ENCODE measurements at places on chromosomes 7 and 10. TPM values are rescaled to one million over a fixed set of nuclear protein-coding genes. Genes with fewer than 3 reads are reported as not detected.

GRCh38 chr7:95004618-95005247, 97.3 kb downstream of the PPP1R9A start:
- no peak for DNase-seq
- H3K27ac ChIP-seq = no peak overlapping the region
- H3K27me3 ChIP-seq = no peaks in the 10 kb centered on the region
- no peak overlapping the region for H3K4me3 ChIP-seq

- H3K27ac ChIP-seq = no peak overlapping the region
- no peak for DNase-seq
- no peaks in the 10 kb centered on the region for H3K27me3 ChIP-seq
- H3K4me1 ChIP-seq = no peaks in the 10 kb centered on the region
- no peaks in the 10 kb centered on the region for H3K36me3 ChIP-seq
Measured at GRCh38 chr10:13193637-13194036, 32.3 kb downstream of the MCM10 start.

GRCh38 chr7:46024263-46024916, 103.3 kb upstream of the IGFBP3 start:
- H3K4me1 ChIP-seq = no peaks in the 10 kb centered on the region
- H3K4me3 ChIP-seq = no peak overlapping the region
- H3K36me3 ChIP-seq = no peaks in the 10 kb centered on the region
- no peak for DNase-seq
- H3K27me3 ChIP-seq = no peaks in the 10 kb centered on the region

DNA sequence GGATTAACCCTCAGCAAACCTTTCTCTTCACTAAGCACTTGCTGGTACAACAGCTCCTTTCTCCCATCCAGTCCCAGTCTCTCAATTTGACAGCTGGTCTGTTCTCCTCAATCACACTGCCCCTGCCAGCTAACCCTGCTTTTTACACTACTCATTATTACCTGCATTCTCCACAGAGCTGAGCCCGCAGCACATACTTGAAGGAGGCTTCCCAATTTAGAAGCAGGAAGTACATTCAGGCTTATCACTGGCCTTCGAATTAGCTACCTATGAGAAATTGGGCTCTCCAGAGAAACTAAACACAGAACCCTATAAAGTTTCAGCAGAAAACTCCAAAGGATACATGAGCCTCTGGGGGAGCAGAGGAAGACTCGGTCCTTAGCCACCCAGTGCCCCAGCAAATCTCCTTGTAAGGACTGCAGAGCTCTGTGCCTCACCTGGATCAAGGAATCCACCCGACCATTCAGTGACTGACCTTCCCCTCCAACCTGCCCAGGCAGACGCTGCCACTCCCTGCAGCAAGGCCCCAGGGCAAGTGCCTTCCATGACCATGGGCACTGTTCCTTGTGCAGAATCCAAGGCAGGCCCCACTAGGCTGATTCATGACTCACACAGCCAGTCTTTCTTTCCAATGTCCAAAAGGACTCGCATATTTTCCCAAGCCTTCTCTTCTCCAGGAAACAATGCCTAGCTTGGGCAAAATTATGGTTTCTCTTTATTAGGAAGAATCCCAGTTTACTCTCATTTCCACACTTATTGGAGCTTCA, 68.0 kb downstream of the VOPP1 start:
- H3K27ac ChIP-seq = no peak overlapping the region
- no peak for DNase-seq
- H3K4me3 ChIP-seq = no peak overlapping the region
- H3K36me3 ChIP-seq = peaks cover 2% of the 10 kb centered on the region
- no peaks in the 10 kb centered on the region for H3K4me1 ChIP-seq

The WNT16 gene
- not detected for total RNA-seq

The H2AZ2 gene
- 128 TPM for total RNA-seq

The OPALIN gene
- total RNA-seq = not detected

GRCh38 chr10:99279626-99280111, 44.0 kb upstream of the HPSE2 start:
- H3K36me3 ChIP-seq = no peaks in the 10 kb centered on the region
- no peak overlapping the region for H3K27ac ChIP-seq
- no peak overlapping the region for H3K4me3 ChIP-seq

The PRR15 gene
- not detected for total RNA-seq

The LRRC18 gene
- total RNA-seq = not detected

The CADPS2 gene
- total RNA-seq = 31.8 TPM

The ITGA8 gene
- 231 TPM for total RNA-seq

- peaks cover 34% of the 10 kb centered on the region for H3K36me3 ChIP-seq
- no peak for DNase-seq
- no peak overlapping the region for H3K4me3 ChIP-seq
- H3K4me1 ChIP-seq = no peaks in the 10 kb centered on the region
- no peak overlapping the region for H3K27ac ChIP-seq
Measured at GRCh38 chr10:15123749-15124184, 26.6 kb downstream of the RPP38 start.

DNA sequence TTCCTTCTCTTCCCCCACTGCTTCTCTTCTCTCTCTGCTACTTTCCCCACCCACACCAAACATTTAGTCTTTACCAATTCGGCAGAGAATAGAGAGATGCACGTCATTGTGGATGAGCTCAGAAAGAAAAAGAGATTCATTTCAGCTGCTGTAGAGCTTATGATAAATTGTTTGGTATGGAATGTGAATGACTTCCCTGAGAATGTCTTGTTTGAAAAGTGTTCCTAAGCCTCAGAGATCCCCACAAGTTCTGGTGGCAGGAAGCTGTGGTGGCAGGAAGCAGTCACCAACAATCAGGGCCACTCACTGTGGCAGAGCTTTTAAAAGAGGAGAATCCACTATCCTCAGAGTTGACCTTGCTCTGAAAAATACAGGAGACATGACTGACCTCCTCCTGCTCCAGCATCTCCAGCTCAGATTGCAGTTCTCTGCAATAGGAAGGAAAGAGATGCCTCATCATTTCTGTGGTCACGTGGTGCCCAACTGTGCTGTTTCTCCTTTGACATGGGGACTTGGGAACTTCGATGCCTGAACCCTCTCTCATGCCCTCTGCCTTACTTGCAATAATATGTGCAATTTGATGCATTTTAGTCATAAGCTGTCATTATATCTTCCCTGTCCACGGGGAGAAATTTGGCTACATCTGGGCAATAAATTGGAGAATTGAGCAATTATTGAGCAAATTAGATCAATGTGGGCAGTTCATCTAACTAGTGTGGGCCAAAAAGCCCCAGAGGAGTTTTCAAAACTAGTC, 76.5 kb downstream of the BMPER start:
- no peaks in the 10 kb centered on the region for H3K27me3 ChIP-seq
- DNase-seq = no peak
- H3K36me3 ChIP-seq = no peaks in the 10 kb centered on the region
- no peak overlapping the region for H3K4me3 ChIP-seq

- DNase-seq = no peak
- peaks cover 18% of the 10 kb centered on the region for H3K36me3 ChIP-seq
- no peaks in the 10 kb centered on the region for H3K4me1 ChIP-seq
- no peak overlapping the region for H3K4me3 ChIP-seq
- no peak overlapping the region for H3K27ac ChIP-seq
Measured at GRCh38 chr10:110510086-110510485, 12.4 kb downstream of the DUSP5 start.

The KCP gene
- 1.2 TPM for total RNA-seq

The PITX3 gene
- total RNA-seq = not detected

The SLC18A3 gene
- total RNA-seq = not detected

- no peak overlapping the region for H3K4me3 ChIP-seq
- no peaks in the 10 kb centered on the region for H3K27me3 ChIP-seq
- H3K36me3 ChIP-seq = no peaks in the 10 kb centered on the region
- DNase-seq = no peak
Measured at GRCh38 chr10:78285226-78285625, 251.6 kb downstream of the RPS24 start.

- no peak for DNase-seq
- H3K4me3 ChIP-seq = no peak overlapping the region
- H3K27ac ChIP-seq = no peak overlapping the region
- no peaks in the 10 kb centered on the region for H3K36me3 ChIP-seq
- no peaks in the 10 kb centered on the region for H3K27me3 ChIP-seq
- H3K4me1 ChIP-seq = no peaks in the 10 kb centered on the region
Measured at GRCh38 chr7:78062214-78062613, 263.6 kb downstream of the PHTF2 start.

The ZNF804B gene
- not detected for total RNA-seq

DNA sequence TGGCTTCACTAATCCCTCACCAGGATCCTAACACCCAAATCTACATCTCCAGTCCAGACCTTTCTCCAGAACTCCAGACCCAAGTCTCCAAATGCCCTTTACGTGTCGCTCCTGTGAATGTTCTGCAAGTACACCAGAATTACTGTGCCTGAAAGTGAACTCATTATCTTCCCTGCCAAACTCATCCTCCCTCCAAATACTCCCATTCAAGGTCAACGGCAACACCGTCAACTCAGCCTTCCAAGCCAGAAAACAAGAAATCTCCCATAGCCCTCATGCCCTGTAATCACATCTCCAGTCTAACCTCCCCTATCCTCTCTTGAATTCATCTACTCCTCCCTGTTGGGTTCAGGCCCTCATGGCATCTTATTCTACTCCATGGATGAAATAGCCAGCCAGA, 12.3 kb downstream of the CREB3L2 start:
- peaks cover 78% of the 10 kb centered on the region for H3K4me1 ChIP-seq
- H3K27ac ChIP-seq = peak overlapping the region; percentile 91
- DNase-seq = no peak
- H3K36me3 ChIP-seq = no peaks in the 10 kb centered on the region
- no peaks in the 10 kb centered on the region for H3K27me3 ChIP-seq

The C10orf53 gene
- total RNA-seq = not detected

- H3K4me1 ChIP-seq = peaks cover 13% of the 10 kb centered on the region
- no peak for DNase-seq
- no peaks in the 10 kb centered on the region for H3K36me3 ChIP-seq
- H3K27ac ChIP-seq = peak overlapping the region; percentile 82
- peak overlapping the region; percentile 95 for H3K4me3 ChIP-seq
Measured at GRCh38 chr7:74289659-74290552, 699 bp downstream of the CLIP2 start.

- no peaks in the 10 kb centered on the region for H3K36me3 ChIP-seq
- no peaks in the 10 kb centered on the region for H3K27me3 ChIP-seq
- no peak overlapping the region for H3K27ac ChIP-seq
- H3K4me3 ChIP-seq = no peak overlapping the region
Measured at GRCh38 chr10:48520184-48520506, 84.7 kb downstream of the ARHGAP22 start.

GRCh38 chr10:23897861-23898260, 311.1 kb upstream of the KIAA1217 start:
- no peaks in the 10 kb centered on the region for H3K4me1 ChIP-seq
- no peak overlapping the region for H3K4me3 ChIP-seq
- H3K36me3 ChIP-seq = no peaks in the 10 kb centered on the region
- H3K27ac ChIP-seq = no peak overlapping the region
- DNase-seq = no peak
- H3K27me3 ChIP-seq = no peaks in the 10 kb centered on the region

The SEMA3C gene
- total RNA-seq = 16.6 TPM

- no peak for DNase-seq
- no peaks in the 10 kb centered on the region for H3K27me3 ChIP-seq
- H3K27ac ChIP-seq = no peak overlapping the region
- H3K4me1 ChIP-seq = peaks cover 5% of the 10 kb centered on the region
- no peaks in the 10 kb centered on the region for H3K36me3 ChIP-seq
- no peak overlapping the region for H3K4me3 ChIP-seq
Measured at GRCh38 chr7:18177815-18178660, 150.4 kb upstream of the PRPS1L1 start.

All from ascending aorta (tissue), 2 donors.